ENCODE measurements at places on chromosomes 5 and 9.

GRCh38 chr5:87831499-87831898, 418.8 kb upstream of the CCNH start:
- DNase-seq, result no peak

- no peak for DNase-seq
These were observed 140.3 kb downstream of the NMUR2 start for GRCh38 chr5:152264645-152265254.

GRCh38 chr9:114925039-114925438, 5.4 kb downstream of the TNFSF8 start:
- no peak for DNase-seq

DNA sequence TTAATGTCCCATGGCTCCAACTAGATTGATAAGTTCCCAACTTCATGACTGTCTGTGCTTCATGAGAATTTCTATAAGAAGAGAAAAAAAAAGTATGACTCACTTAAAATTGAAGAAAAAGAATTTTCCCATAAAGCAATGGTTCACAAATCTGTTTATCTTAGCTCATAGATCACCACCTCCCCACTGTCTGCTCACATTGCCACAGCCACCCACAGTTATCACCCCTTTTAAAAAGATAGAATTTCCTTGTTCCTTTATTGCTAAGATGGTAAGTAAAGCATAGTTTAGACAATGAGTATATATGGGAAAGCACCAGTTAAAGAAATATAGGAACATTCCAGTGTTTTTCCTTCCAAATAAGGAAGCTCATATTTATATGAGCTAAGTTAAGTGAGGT, 67.1 kb downstream of the ALDH7A1 start:
- no peak for DNase-seq

DNA sequence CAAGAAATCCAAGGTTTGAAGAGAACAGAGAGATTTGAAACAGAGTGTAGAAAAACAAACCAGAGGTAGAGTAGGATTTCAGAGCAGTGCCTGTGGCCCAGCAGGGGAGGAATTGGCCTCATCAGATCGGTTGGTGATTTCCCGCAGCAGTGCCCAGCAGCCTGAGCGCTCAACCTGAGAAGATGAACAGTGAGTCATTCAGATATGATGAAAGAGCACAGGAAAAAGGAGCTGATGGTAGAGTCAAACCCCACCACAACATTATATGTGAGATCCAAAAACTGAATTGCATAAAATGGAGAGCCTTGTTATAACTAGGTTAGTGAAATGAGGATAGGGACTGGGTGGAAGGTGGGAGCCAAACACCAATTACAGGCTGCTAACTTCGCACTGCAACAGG, 248.9 kb downstream of the PIK3R1 start:
- no peak for DNase-seq

- DNase-seq, result peak; percentile 18
These were observed 369.6 kb upstream of the SEMA6A start for GRCh38 chr5:116944183-116944582.

DNA sequence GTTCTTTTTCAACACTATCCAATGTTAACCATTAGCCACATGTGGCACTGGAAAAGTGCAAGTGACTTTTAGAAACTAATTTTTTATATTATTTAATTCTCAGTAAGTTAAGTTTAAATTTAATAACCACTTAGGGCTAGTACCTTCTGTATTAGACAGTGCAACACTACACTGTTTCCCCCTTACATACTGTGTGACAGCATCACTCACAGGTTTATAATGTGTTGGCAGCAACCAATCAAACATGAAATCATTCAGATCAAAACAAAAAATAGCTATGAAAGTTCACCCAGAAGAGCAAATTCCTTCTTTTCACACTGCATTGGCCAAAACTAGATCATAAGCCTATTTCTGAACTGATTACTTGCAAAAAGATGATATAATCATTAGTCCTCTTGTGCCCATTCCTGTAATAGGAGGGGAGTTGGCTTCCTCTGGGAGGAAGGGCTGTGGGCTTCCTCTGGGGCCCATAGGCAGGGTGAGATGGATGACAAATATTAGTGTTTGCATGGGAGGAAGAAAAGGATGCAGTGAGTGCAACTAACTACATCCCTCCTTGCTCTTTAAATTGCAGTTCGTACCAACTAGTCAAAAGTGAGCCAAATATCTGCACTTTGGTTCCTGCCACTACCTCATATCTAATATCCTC, 708.1 kb upstream of the RGMB start:
- DNase-seq, result no peak

DNA sequence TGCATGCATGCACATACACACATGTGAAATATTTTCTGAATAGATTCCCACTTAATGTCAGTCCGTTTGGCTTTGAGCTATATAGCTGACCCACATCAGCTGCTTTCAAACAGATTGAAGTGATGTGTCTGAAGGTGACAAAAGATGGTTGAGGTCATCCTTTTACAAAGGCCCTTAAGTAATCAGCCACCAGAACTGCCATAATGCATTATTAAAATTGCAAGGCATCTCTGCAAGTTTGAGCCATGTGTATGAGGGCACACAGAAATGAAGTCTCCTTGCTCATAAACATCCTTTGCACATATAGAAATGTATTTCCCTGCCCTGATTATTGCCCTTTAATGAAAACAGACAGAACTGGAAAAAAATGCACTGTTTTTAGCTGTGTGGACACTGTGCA, 1043.0 kb upstream of the C9orf72 start:
- DNase-seq, result no peak

GRCh38 chr9:23830929-23831730, 5.1 kb upstream of the ELAVL2 start:
- no peak for DNase-seq

GRCh38 chr9:87389936-87390335, 107.7 kb upstream of the DAPK1 start:
- DNase-seq, result no peak

DNA sequence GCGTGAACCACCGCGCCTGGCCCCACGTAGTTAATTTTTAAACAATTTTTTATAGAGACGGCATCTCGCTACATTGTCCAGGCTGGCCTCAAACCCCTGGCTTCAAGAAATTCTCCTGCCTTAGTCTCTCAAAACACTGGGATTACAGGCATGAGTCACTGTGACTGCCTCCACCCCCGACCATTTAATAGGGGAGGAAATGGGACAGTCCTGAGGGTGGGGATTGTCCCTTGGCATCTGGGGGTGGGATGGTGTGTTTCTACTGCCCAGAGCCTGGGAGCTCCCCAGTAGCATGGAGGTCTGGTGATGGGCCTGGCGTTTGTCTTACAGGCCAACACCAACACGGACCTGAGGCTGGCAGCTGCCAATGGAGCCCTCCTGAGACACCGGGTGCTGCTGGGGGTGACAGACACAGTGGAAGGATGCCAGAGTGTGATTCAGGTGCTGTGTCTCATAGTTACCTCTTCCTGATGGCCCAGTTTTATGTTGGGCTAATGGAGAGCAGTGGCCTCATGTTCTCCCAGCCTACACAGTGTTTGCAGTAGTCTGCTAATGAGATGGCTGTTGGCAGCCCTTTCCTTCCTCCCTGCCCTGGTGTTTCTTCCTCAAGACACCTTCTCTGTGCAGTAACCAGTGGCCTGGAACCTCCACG, 22.5 kb downstream of the TMEM268 start:
- DNase-seq, result no peak

GRCh38 chr9:124222918-124223720, 34.6 kb upstream of the NEK6 start:
- peak; percentile 76 for DNase-seq

GRCh38 chr9:75188756-75189155, 100.4 kb downstream of the OSTF1 start:
- no peak for DNase-seq

- DNase-seq, result no peak
These were observed 20.7 kb downstream of the TTC1 start for GRCh38 chr5:160029540-160030139.

GRCh38 chr9:137141050-137141810, 2.3 kb downstream of the GRIN1 start:
- no peak for DNase-seq

DNA sequence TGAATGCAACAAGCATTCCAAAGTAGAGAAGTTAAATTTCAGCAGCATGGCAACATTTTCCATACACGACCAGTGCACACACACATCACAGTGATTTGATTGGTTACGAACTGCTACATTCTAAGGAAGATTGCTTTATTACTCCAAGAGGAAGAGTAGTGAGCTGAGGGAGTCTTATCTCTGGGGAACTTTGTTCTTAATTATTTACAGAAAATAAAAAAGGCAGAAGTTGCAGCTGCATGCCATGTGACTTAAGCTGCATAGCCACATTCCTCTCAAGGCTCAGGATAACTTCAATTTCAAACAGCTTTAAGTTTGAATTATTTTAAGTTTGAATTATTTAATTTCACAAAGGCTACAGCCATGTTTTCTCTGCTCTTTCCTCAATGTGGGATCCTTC, 71.6 kb upstream of the HSPB3 start:
- no peak for DNase-seq

DNA sequence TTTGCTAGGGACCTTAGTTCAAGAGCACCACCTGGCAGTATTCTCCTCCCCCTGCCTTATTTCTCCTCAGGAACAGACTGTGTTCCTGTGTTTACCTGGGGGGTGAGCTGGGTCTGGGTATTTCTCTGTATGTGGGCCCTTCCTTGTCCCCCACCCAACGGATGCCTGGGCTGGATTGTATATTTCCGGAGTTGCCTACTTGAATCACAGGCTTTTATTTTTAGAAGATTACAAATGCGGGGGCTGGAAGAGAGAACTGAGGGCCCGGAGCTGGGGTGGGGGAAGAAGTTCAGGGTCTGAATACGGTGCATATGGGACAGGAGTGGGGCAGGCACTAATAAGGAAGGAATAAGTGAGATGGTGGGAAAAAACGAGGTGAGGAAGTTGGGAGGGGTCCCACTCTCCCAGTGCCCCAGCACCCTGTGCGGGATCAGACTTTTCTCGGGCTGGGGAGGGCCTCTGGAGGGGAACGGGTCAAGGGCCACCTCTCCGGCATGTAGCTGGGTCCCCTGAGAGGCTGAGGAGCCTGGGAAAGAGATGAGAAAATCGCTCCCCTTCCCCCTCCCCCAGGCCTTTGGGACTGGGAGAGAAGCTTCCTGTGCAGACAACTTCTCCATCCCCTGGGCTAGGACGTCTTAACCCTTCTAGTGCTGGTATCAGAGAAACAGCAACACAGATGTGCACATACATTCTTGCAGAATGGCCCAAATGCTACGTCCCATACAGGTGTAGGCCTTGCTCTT, 42.1 kb downstream of the PCDH1 start:
- no peak for DNase-seq

GRCh38 chr9:81592887-81593266, 96.5 kb downstream of the TLE1 start:
- DNase-seq, result peak; percentile 32

GRCh38 chr9:107793541-107793940, 304.0 kb upstream of the KLF4 start:
- DNase-seq, result no peak

- DNase-seq, result no peak
These were observed 35.9 kb downstream of the SVEP1 start for GRCh38 chr9:110543631-110544051.

- no peak for DNase-seq
These were observed 49.6 kb downstream of the BARX1 start for GRCh38 chr9:93905473-93906133.

- DNase-seq, result no peak
These were observed 169.2 kb upstream of the MAP1B start for GRCh38 chr5:71937921-71938698.

- DNase-seq, result no peak
These were observed 12.4 kb downstream of the MORN5 start for GRCh38 chr9:122172131-122172530.

DNA sequence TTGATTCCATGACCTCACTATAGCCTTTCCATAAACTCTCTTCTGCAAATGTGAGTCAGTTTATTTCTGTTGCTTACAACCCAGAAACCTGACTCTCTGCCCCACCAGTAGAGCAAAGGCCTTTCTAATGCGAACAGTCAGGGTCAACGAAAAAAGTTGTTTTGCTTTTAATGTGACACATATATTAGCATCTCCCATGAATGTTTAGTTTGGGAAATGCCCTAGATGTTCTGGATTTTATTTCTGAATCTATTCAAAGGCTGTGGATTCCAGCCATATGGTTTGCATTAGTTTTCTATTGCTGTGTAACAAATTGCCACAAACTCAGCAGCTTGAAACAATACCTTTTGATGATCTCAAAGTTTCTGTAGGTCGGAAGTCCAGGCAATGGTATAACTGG, 193.5 kb downstream of the GNA14 start:
- DNase-seq, result no peak

DNA sequence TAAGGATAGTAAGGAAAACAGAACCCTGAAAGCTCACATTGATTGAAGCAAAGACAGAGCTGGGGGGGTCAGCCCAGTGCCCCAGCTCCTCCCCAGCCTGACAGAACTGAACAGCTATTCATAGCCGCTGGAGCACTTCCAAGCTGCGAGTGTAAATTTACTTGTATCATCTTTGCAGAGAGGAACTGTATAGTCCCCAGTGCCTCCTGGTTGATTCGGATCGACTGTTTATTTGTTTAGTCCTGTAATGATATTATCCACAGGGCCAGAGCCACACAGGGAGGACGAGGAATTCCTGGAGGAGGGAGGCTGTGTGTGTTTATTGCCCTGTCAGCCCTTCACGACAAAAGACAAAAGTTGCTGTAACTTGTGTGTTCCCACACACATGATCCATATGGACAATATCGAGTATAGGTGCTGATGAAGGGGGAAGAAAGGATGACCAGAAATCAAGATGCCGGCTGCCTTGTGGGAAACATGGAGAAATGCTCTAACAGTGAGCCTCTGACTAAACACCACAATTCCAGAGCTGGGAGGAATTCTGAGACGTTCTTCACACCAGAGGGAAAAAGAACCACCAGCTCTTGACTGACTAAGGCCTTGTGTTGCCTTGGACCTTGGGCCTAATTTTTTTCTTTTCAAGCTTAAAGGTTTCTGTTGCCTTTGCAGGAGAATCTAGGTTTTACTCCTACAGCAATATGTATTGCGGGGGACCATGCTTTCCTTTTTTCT, 31.1 kb downstream of the FOXD1 start:
- no peak for DNase-seq

GRCh38 chr5:100644185-100644584, 109.0 kb downstream of the FAM174A start:
- no peak for DNase-seq

- DNase-seq, result no peak
These were observed 336.9 kb downstream of the DRD1 start for GRCh38 chr5:175107028-175107588.

GRCh38 chr5:111256128-111256527, 31.9 kb downstream of the CAMK4 start:
- no peak for DNase-seq

DNA sequence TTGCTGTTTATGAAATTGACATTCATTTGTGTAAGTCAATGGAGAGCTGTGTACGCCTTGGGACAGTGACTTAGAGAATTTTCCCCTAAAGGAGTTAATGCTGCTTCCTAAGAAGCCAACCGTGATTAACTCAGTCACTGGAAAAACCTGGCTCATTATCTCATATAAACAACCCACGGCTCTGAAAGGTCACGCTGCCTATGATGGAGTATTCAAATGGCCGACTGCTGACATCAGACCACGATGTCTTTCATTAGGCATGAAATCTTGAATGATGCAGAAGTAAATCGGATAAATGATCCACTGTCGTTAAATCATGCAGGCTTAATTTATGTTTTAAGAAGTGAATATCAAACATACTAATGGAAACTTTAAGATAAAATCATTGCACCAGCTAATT, 603.7 kb downstream of the RAB3C start:
- DNase-seq, result no peak
